ENCODE measurements at places on chromosomes 6 and 20.

DNA sequence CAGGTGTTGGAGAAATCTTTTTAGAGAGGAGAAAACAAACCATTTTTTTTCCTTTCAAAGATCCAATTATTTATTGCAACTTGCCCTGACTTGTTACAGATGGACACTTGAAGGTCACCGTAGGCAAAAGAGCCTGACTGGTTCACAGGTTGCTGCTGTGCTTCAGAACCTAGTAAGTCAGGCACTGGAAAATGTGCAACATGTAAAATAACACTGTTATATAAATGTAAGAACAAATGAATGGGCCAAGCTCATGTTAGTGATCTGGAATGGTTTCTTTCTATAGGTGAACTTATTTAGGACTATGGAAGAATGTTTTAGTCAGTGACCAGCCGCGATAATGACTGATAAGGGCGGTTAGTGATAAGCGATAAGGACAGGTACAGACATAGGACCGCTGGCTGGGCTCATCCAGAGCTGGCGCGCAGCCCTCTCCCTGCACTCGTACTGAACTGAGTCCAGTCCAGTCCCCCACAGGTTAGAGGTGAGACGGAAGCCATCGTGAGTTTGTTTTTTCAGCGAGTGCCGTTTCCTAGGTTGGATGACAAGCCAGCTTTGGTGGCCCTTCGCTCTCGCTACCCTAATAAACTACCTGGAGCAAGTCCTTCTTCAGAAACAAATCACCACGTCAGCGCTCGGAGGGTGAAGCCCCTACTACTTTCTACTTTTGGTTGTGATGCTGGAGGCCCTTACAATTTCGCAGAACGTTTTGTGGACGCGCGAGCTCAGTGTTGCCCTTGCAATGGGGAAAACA lies 94.4 kb upstream of the PRDM1 start:
- DNase-seq: no peak

DNA sequence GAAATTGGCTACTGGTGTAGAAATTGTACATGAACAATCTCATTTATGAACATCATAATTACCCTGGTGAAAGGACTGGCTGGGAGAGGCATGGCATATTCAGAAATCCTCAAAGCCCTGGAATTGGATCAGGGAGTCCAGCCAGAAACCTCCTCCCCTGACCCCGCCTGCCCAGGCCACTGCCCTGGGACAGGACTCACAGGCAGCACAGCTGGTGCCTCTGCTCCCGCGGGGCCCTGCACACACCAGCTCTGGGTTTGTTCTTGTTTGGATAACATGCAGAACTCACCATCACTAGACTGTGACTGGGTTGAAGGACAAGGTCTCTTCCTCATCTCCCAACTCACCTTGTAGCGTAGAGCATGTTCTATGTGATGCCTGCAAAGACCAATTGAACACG lies 56.2 kb downstream of the AGPAT4 start:
- DNase-seq: no peak

DNA sequence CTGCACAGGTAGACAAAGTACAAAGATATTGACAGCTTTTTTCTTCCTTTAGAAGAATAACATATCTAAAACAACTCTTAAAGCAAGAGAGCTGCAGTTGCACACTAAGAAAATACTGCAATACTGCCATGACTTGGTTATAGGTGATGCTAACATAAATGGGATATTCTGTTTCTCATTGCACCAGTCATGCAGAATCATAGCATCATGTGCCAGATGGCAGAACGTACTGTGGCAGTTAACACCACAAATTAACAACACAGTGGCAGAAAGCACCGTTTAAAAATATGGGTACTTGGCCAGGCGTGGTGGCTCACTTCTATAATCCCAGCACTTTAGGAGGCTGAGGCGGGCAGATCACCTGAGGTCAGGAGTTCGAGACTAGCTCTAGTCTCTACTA lies 7.4 kb downstream of the ASXL1 start:
- no peak for DNase-seq

DNA sequence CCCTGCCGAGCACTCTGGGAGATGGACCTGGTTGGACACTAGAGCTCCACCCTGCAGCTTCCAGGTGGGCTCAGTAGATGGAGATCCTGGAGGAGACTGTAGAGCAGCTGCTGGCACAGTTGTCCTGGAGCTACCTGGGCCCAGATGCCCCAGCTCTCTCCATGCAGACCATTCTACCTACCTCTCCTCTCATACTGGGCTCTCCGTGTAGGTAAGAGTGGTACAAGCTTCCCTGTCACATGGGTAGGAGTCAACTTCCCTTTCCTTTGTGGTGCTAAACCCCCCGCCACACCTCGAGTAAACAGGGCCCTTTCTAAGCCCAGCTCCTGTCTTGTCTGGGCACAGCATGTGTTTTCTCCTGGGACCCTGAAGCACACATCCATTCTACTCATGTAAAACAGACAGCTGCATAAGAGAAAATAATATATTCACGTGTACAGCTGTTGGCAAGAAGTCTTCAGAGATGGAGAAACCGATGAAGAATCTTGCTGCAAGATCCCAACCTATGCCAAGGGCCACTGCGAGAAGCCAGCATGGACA lies 108.1 kb upstream of the DUSP22 start:
- no peak for DNase-seq

GRCh38 chr20:40812415-40812925 lies 123.4 kb upstream of the MAFB start:
- no peak for DNase-seq

- DNase-seq: no peak
These were observed 29.6 kb downstream of the TNFAIP3 start for GRCh38 chr6:137896647-137897046.

DNA sequence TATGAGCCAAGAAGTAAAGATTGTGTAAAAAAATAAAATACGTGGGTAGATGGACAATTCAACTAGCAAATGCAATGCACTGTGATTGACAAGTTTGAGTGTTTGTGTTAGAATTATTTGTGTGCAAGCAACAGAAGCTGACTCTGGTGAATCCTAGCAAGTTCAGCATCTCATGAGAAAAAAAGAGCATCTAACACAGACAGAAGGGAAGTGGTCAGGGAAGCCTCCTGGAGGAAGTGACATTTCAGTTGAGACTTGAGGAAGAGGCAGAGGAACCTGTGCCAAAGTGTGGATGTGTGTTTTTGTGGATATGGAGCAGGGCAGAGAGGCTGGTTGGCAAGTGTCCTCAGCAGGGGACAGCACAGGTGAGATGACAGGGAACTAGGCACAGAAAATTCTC lies 248.7 kb downstream of the ZNF217 start:
- no peak for DNase-seq

DNA sequence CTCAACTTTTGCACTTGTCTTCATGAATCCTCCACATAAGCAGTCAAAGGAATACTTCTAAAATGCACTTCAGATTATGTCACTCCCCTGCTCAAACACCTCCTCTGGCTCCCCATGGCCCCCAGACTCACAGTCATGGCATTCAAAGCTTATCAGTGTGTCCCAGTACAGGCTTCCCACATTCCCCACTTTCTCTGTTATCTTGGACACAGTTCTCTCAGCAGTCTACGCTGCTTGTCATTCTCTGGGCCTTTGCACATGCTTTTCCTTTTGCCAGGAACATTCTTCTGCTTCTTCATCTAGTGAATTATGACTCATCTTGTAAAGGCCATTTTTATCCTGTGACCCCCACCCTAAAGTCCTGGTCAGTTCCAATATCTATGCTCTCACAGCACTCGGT lies 31.8 kb downstream of the SLC13A3 start:
- no peak for DNase-seq
